ENCODE measurements at places on chromosomes 2 and 18.

DNA sequence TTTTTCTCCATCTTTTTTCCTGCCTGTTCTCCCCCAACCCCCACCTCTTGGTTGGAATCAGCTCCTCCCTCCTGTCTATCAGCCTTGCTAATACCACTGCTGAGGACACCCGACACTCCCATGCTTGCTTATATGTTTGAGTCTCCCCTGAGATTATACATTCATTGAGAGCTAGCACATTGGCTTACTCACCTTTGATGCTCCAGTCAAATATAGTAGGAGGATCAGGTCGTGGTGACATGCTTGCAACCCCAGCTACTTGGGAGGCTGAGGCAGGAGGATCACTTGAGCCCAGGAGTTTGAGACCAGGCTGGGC is 91.5 kb upstream of the CCBE1 start:
- no peak for DNase-seq

DNA sequence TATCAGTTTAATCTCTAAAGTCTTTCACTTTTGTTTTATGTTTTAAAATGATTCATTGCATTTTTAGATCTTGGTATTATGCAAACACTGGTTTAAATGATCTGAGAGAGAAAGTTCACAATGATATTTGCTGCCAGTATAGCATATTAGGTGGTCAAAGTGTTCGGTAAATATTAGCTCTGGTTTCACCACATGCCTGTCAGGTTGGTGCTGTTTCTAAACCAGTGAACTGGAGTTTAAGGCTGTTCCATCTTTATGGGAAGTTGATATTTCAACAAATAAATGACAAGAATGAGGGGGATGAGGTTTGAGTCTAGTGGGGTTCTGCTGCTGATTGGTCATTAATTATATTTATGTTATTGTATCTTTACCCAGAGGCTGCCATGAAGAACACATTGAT is 436.4 kb downstream of the DCDC2C start:
- DNase-seq, result no peak

GRCh38 chr2:27128668-27129571 is 5.3 kb downstream of the ABHD1 start:
- no peak for DNase-seq

- no peak for DNase-seq
Observed at GRCh38 chr18:35389095-35389618, 12.0 kb upstream of the ZNF396 start.

- no peak for DNase-seq
Observed at GRCh38 chr18:41396861-41397260, 558.2 kb upstream of the PIK3C3 start.

Measured in left colon (tissue), 2 donors.